Nucleus accumbens (tissue), 56 donors: ENCODE measurements at places on chromosomes 5 and 9.
A peak's percentile ranks its signal among the peaks of the same experiment; 100 is the strongest.

GRCh38 chr9:121296213-121297127, 28.5 kb downstream of the GSN start:
- no peak for DNase-seq

GRCh38 chr9:117768750-117769395, 64.7 kb downstream of the TLR4 start:
- DNase-seq = no peak

GRCh38 chr9:21968331-21969010, 25.7 kb downstream of the CDKN2A start:
- no peak for DNase-seq

GRCh38 chr9:114525513-114525912, 20.2 kb upstream of the WHRN start:
- DNase-seq = no peak

- no peak for DNase-seq
These were observed 16.9 kb downstream of the HMGXB3 start for GRCh38 chr5:150017226-150018005.

- peak; percentile 86 for DNase-seq
These were observed 41.7 kb downstream of the TMEM167A start for GRCh38 chr5:83035373-83036100.

DNA sequence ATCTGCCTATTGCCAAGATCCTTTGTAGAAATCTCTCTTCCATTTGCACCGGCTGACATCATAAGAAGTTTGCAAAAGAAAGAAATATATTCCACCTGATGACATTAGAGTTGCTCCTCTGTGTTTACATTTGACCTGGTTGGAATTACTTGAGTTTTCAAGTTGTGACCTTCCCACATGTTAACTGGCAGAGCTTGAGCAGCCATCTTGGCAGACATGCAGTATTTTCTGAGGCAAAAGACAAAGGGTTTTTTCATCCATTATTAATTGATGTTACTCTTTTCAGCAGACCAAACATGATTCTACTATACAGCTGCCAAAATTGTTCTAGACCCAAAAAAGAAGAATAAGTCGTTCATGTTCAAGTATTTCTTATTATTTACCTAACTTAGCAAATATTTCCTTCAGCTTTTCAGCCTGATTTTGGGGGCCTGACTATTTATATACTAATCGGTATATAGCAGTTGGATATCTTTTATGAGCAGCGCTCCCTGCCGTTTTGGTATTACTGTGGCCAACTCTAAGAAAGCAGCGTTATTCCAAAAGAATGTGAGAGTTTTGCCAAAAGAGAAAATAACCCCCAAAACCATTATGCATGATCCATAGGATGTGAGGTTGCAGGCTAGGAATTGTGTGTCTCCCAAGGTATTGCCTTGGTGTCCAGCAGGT, 212.9 kb downstream of the PBX3 start:
- DNase-seq = no peak
